ENCODE measurements at places on chromosomes 2 and 18. TPM values are rescaled to one million over a fixed set of nuclear protein-coding genes. Genes with fewer than 3 reads are reported as not detected.

LRRC30 gene
- total RNA-seq = not detected

UGT1A9 gene
- total RNA-seq = not detected

GRCh38 chr2:73739101-73739500 is 2.0 kb upstream of the TPRKB start:
- no peak for DNase-seq

MGAT4A gene
- 0.08 TPM for total RNA-seq

ERMN gene
- not detected for total RNA-seq

- no peak for DNase-seq
Measured at GRCh38 chr18:12162786-12163185, 69.1 kb downstream of the ANKRD62 start.

GRCh38 chr2:232418466-232419244 is 12.0 kb downstream of the ALPG start:
- DNase-seq = no peak

GRCh38 chr2:231425811-231426703 is 30.5 kb downstream of the B3GNT7 start:
- no peak for DNase-seq

- DNase-seq = no peak
Measured at GRCh38 chr2:101692766-101693165, 4.7 kb upstream of the MAP4K4 start.

DNA sequence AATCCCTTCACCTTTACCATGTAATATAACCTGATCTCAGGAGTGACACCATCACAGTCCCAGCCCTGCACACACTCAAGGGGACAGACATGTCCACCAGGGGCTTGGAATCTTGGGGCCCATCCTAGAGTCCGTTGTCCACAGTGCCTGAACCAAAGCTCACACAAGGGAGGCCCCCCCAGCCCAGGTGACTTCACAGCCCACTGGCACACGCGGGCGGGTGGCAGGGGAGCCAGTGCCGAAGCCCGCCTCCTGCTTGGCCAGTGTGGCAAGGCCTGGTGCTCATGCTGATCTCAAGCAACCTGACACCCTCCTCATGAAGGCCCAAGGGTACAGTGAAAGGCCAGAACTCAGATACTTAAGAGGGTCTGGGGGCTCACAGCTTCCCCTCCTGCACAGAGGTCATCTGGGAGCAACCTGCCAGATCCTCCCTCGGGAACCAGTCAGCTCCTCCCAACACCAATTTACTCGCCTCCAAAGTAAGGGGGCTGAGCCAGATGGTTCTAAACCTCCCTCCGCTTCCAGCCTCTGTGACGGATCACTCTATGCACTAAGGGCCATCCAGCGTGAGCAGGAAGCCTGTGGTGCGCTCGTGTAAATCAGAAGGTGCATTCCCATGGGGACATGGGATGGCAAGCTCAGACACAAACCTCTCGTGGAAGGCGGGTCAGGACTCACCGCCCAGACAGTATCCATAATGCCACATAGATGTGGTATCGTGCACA is 3.2 kb upstream of the RAB17 start:
- DNase-seq = no peak

GPR39 gene
- not detected for total RNA-seq

ZNF804A gene
- total RNA-seq = 16.8 TPM

DNA sequence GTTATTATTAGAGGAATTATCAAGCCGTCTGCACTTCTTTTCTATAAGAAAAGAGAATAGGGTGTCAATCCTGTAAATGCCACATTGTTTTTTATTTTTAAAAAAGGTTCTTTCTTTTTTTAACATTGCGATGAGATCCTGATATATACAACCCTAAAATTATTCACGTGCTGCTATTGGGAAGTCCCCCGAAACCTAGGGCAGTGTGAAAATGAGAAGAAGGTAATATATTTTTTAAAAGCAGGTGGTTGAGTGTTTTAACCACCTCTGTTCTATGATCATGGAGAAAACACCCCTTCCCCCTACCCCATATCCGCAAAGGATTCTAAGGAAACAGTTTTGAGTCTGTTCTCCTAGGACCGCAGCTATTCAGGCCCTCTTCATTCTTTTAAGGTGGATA is 94.5 kb upstream of the KLHL14 start:
- DNase-seq = no peak

GREB1L gene
- total RNA-seq = not detected

CD8B2 gene
- total RNA-seq = not detected

DNA sequence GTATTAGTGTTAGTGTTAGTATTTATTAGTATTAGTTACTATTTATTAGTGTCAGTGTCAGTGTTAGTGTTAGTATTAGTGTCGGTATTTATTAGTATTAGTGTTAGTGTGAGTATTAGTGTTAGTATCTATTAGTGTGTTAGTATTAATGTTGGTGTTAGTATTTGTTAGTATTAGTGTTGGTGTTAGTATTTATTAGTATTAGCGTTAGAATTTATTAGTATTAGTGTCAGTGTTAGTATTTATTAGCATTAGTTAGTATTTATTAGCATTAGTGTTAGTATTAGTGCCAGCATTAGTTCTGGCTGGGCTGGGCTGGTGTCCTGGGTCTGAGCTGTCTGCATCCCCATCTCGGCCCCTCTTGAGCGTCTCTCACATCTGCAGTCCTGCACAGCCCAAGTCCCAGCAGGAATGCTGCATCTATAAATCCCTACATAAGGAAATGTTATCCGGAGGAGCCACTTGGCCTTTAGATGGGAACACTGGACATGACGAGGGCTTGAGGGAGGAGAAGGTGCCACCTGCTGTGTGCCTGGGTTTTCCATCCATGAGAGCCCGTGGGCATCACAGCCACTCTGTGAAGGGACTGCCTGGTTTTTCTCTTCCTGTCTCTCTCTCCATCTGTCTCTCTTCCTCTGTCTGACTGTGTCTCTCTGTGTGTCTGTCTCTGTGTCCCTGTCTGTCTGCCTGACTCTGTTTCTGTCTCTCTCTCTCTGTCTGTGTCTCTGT is 33.6 kb downstream of the TWIST2 start:
- DNase-seq = no peak

DIPK1C gene
- not detected for total RNA-seq
